ENCODE measurements at places on chromosomes 6 and 20. TPM values are rescaled to one million over a fixed set of nuclear protein-coding genes. Genes with fewer than 3 reads are reported as not detected.

ADGRG6 gene
- 16.7 TPM for total RNA-seq

WASF1 gene
- total RNA-seq = 4.6 TPM

RAB44 gene
- total RNA-seq = not detected

FAXC gene
- total RNA-seq = 8.6 TPM

TOX2 gene
- total RNA-seq = 24.8 TPM

SPACA1 gene
- total RNA-seq = not detected

TREM1 gene
- not detected for total RNA-seq

ETV7 gene
- not detected for total RNA-seq

TRIM38 gene
- 7.5 TPM for total RNA-seq

PHF10 gene
- total RNA-seq = 8.2 TPM

MYH7B gene
- total RNA-seq = not detected

PGC gene
- not detected for total RNA-seq

LINC00237 gene
- total RNA-seq = not detected

KCNK16 gene
- total RNA-seq = not detected

FAM184A gene
- total RNA-seq = under 0.01 TPM

THBS2 gene
- 502 TPM for total RNA-seq

TTK gene
- total RNA-seq = 20.5 TPM

ERVFRD-1 gene
- not detected for total RNA-seq

MAP1LC3A gene
- 30.8 TPM for total RNA-seq

Measured in myometrial cell (primary cell).